CD4-positive, alpha-beta T cell treated with Interleukin-12 subunit alpha and Interleukin-12 subunit beta, for 1 hour (primary cell): ENCODE measurements at places on chromosomes 2 and 18.

GRCh38 chr2:157438863-157439823, 4.7 kb downstream of the CYTIP start:
- peak; percentile 53 for DNase-seq

GRCh38 chr18:5841518-5841917, 53.8 kb downstream of the TMEM200C start:
- no peak for DNase-seq

DNA sequence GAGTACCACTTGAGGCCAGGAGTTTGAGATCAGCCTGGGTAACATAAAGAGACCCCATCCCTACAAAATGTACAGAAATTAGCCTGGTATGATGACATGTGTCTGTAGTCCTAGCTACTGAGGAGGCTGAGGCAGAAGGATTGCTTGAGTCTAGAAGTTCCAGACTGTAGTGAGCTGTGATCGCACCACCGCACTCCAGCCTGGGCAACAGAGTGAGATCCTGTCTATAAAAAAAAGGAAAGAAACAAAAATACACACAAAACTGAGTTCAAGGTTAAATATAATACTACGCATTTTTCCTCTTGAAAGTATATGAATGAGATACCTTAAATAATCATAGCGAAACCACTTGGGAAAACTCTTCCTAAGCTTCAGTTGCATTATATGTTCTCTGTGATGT, 94.0 kb downstream of the LDLRAD4 start:
- no peak for DNase-seq

GRCh38 chr2:27752551-27753237, 18.8 kb upstream of the MRPL33 start:
- no peak for DNase-seq

- DNase-seq, result no peak
Observed at GRCh38 chr2:238121511-238122286, 16.8 kb upstream of the KLHL30 start.

DNA sequence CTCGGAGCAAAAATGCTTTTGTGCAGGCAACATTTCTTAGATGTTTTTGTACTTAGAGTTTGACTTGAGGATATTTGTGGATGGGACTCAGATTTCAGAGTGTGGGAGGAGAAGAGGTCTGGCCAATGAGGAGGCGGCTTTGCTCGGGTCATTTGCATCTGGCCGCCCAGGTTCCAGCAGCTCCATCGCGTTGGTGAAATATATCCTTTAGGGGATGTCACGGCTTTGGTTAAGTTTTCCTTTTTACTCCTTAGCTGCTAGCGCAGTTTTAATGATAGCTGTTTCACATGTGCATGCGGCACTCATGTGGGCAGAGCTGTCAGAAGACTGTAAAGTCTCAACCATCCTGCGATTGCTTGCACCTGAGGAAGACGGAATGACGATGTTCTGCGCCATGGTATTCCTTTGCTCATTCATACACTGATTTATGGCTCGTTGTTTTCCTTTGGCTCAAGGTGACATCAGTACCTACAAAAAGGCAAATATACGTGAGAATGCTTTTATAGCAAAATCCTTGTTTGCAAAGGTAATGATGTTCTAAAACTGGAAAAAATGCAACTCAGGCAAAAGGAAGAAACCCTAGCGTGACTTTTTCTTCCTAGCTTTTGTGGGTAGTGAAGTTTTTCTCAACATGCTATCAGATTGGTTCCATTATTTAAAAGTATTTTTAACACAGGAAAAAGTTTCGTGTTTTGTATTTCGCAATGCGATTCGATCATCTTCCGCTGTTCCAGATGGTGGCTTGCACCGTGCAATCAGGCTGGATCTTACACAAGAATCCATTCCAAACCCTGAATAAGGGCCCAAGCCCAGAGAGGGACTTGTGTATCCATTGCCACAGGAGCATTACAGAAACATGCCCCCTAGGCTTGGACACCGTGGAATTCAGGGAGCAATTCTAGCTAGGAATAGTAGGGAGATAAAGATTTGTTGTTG, 70.5 kb upstream of the ZNF516 start:
- no peak for DNase-seq

DNA sequence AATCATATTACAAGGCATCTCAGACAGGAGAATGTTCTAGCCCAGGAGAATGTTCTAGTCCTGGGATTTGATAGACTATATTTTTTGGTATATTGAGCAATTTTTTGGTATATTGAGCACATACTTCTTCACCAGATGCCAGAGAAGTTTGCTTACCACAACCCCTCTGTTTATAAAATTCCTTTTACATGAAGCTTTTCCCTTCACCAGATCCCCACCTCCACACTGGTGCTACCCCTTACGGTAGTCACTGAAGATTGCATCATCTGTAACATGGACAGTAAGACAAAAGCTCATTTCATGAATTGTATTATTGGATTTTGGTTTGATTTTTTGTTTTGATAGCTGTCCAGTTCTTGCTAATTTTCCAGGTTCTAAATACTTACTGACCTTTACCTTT, 7.2 kb upstream of the HNMT start:
- DNase-seq, result no peak
